ENCODE measurements at places on chromosomes 6 and 20.

DNA sequence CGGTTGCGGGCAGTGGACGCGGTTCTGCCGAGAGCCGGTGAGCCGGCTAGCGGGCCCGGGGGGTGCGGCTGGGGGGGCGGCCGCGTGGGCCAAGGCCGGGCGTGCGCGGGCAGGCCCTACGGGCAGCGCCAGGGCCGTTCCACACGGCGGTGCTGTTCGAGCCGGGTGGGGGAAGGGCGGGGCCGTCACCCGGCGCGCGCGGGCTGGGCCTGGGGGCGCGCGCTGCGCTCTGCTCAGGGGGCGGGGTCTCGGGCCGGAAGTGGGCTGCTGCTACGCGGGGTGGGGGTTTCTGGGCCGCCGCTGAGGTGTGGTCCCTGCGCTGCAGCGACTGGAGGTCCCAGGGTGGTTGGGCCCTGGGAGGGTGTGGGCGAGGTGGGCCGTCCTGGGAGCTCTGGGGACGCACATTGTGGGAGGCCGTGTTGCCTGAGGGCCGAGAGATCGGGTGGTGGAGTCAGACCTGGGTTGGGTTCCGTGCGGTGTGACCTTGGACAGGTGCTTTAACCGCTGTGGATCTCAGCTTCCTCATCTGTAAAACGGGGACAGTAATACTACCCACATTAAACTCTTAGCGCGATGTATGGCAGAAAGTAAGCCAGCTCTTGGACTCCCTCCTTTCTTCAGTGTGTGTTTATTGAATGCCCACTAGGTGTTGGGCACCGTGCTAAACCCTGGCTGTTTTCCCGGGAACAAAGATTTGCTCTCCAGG is 391 bp downstream of the MAPRE1 start:
- DNase-seq, result no peak

DNA sequence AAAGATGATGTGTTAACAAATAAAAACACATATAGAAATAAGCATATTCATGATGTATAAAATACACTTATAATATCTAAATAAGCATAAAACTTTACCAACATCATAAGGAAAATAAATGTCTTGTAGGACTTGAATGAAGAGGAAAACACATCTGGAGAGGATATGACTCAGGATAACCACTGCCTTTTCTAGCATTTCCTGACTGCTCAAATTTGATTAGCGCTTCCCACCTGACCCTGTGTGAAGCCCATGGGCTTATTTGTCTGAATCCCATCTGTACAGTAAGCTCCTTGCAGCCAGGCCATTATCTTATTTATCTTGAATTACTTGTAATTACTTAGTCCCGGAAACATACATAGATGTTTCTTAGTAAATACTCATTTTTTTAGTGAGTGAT is 608.6 kb downstream of the COL12A1 start:
- DNase-seq, result no peak

DNA sequence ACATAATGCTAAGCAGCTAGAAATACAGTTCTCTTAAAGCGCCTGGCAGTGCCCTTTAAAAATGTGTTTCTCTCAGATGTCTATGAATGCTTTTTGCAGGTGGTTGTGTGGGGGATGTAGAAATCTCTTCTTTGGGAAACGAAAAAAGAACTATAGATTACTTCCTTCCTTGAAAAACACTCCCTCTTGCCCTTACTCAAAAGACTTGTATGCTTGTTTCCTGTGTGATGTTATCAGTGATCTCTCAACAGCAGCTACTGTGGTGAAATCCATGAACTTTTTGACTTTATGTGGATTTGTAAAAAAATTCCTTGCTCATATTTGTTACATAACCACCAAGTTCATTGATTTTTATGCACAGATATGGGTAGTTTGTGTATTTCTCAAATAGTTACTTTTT is 916.5 kb downstream of the QKI start:
- DNase-seq, result no peak

- DNase-seq, result no peak
Measured at GRCh38 chr6:127345521-127345920, 2.1 kb upstream of the ECHDC1 start.

DNA sequence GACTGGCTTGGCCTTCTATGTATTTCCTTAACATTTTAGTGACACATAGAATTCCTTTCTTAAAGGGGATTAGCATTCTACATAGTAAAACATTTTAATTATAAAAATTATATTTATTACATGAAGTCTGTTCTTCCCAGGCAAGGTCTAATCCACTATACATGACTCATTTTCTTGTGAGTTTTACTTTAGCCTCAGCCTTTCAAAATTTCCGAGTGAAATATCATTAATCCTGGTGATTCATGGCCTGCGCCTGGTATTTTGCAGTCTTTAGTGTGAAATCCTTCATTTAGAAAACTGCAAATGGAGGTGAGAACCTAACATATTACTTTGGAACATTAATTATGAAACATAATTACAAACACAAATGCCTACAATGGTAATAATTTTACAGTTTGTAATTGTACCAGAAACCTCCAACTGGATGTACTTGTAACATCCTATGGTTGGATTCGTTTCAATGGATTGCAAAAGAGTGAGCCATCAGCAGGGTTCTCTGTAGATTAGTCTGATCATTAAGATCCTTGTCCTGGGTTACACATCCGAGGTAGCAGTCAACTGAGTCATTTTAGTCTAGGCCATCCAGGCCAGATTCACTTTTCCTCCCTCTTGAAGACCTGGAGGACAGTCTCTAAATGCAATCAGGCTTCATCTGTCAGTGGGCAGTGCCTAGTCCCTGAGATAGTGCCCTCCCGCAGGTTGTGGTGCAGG is 272.0 kb downstream of the PACRG start:
- DNase-seq, result no peak

DNA sequence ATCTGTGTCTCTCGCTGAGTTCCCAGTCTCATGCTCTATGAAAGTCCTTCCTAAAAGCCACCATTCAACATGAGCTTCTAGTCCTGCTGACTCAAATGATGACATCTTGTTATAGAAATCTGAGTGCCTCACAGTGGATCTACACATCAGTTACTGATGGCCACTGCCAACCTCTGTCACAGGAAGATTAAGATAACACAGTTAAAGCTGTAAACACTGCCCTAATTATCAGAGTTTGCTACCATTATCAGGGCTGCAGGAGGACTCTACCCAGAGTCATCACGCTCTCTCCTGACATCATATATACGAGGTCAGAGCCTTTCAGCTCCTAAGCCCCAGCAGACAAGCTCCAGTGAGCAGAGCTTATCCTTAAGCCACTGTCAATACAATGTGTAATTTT is 63.2 kb downstream of the HIVEP2 start:
- DNase-seq, result no peak

DNA sequence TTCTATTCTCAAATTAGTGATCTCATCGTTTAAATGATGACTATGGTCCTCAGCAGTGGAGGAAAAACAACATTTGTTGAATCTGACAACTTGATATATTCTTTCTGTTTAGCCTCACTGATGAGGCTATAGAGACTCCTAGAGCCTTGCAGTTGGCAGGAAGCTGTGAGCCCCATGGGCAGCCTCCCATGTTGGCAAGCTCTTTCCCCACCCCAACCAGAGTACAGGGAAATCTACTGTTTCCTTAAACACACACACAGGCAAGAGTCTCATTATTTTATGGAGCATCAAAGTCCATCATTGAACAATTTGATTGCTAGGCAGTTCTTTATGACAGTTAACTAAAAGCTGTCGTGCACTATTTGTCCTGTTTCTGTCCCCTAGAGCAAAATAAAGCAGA is 498.2 kb upstream of the CITED2 start:
- no peak for DNase-seq

Measured in activated T-cell treated with anti-CD3 and anti-CD28 coated beads, Interleukin-2, amount 50 U/mL, for 1 hour (primary cell).